Epithelial cell of alveolus of lung (primary cell): ENCODE measurements at places on chromosomes 1 and 21. TPM values are rescaled to one million over a fixed set of nuclear protein-coding genes. Genes with fewer than 3 reads are reported as not detected.

The MRPS21 gene
- total RNA-seq: 44.1 and 55.3 TPM in 2 replicates

The TMEM54 gene
- 17.2 and 113 TPM in 2 replicates for total RNA-seq

The NPHP4 gene
- 4.0 and 5.7 TPM in 2 replicates for total RNA-seq

The PTPRU gene
- 28.2 and 36.2 TPM in 2 replicates for total RNA-seq

The CNR2 gene
- total RNA-seq: not detected in 2 replicates

The CFHR5 gene
- total RNA-seq: not detected in 2 replicates

The CYP4B1 gene
- total RNA-seq: not detected in 2 replicates

The UBE2U gene
- total RNA-seq: not detected in 2 replicates

The SPOCD1 gene
- total RNA-seq: 15.3 and 83.4 TPM in 2 replicates

The EFNA1 gene
- 1.8 and 14.9 TPM in 2 replicates for total RNA-seq
